ENCODE measurements at places on chromosomes 1 and 21.

DNA sequence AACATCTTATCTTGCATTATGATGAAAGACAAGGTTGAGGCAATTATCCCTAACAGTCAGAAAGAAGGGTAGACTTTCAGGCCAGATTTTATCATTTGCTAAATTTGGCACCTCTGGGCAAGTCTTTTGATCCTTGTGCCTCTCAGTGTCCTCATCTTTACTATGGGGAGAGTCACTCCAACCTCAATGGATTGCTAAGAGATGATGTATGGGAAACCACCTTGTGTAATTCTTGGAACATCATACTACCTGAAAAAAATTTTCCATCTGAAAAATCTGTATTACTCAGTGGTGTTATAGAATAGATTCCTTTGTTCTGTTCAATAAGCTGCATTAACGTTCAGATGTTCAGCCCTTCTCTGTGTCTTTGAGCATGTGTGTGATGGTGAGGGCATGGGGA is 230.7 kb downstream of the TGFB2 start:
- no peak for DNase-seq

GRCh38 chr1:222006715-222007114 is 264.8 kb upstream of the DUSP10 start:
- DNase-seq: no peak

DNA sequence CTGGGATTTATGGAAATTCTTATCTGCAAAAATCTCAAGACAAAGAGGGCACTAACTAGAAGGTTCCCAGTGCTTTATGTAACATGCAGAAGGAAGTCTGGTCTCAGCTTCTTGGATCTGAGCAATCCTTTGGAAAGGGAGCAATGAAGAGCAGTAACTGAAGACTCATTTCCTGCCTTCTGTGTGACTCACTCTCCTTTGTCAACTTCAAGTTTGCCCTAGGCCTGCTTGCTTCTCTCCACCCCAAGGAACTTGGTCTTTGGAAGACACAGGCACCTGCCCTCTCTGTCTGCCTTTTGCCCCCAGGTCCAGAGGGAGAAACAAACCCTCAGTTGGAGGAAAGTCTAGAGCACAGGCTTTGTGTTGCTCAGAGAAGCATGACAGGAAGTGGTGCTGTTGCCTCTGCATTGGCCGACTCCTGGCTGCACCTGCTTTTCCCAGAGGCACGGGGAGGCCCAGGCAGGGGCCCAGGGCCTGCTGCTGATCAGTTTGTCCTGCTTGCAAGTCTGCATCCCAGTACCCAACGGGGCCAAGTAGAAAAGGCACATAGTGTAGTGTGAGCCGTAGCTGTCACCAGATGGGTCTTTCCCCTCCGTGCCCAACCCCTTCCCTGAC is 137.2 kb downstream of the DHRS3 start:
- DNase-seq: no peak

DNA sequence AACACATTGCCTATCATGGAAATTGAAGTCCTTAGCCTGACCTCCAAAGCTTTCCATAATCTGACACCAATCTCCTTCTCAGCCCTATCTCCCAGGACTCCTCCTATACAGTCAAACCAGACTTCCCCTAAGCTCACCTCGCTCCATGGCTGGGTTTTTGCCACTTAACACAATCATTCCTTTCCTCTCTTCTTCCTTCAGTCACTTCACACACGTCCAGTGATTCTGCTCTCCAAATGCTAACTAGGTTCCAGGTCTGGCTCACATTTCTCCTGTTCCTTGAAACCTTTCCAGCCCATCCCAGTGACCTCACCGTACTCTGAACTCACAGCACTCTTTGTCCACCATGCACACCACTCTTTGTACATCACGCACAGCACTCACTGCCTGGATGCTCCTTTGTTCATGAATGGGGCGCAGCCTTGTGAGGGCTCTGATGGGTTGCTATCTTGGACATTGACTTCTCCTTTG is 98.4 kb downstream of the GLUL start:
- DNase-seq: no peak

DNA sequence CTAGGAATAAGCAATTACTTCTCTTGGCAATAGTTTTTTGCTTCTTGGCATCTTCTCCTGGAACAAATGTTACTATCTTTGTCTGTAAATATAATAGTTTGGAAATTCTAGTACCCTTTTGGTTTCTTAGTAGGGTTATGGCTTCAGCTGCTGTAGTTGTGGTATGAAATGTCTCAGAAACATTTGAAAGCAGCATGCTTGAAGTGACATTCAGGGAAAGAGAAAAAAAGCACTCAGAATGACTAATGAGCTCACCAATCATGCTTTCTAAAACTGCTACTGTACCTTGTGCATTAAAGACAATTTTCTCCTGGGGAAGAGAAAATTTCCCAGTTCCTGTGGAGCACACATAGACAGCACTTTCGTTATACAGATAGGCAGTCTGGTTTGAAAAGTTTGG is 21.0 kb downstream of the NUP133 start:
- DNase-seq: no peak

GRCh38 chr1:1004780-1005697 is 5.1 kb upstream of the HES4 start:
- no peak for DNase-seq

GRCh38 chr1:241888232-241888631 is 40.2 kb downstream of the EXO1 start:
- no peak for DNase-seq

DNA sequence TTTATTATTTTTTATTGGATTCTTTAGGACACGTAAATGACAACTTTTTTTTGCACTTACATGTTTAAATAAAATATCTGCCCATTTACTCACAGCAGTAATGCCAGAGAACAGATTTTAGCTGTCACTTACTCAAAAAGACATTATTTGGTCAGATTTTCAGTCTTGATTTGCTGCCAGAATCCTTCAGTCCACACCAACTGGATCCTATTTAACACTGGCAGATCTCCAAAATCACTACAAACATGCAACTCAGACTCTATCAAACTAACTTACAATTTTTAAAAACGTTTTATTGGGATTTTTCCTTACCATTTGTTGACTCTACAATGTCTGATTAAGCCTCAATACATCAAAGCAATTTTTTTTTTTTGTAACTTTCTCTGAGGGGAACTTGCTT is 11.1 kb downstream of the ATP6V1G3 start:
- no peak for DNase-seq

- no peak for DNase-seq
Observed at GRCh38 chr1:27253596-27253995, 19.2 kb downstream of the WDTC1 start.

GRCh38 chr21:27017246-27017645 is 50.4 kb upstream of the ADAMTS5 start:
- no peak for DNase-seq

- no peak for DNase-seq
Observed at GRCh38 chr1:7683521-7683920, 87.6 kb upstream of the VAMP3 start.

DNA sequence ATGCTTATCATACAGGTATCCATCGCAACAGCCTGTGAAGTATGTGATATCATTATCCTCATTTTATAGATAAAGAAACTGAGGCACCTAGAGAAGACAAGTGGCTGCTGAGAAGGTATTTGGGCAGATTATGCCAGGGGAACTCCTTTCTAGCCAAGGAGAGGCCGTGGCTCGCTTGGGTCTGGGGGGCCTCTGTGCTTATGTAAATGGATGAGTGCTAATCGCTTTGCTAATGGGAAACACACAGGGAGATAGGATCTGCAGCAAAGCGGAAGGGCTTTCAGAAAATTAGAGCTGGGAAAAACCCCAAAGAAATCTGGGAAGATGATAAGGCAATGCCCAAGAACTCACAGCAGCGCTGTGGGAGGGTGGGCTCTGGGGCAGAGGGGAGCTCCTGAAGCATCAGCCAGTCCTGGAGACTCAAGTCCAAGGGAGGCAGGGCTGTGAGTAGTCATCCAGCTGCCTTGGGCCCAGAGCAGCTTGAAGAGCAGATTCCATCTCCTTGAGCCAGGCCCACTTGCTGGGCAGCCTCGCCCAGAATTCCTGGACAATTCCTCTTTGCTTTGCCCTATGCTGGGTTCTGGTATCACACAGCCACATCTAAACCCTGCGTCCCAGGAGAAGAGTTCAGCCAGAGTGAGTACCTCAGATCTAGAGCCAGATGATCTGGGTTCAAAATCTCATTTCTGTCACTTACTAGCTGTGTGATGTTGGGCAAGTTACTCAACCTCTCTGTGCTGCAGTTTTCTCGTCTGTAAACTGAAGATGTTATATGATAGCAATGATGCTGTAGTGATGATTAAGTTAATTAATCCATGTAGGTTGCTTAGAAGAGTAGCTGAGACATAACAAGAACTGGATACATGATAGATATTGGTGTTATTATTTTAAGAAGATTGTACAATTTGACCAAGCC is 36.7 kb downstream of the FOXD2 start:
- DNase-seq: no peak

DNA sequence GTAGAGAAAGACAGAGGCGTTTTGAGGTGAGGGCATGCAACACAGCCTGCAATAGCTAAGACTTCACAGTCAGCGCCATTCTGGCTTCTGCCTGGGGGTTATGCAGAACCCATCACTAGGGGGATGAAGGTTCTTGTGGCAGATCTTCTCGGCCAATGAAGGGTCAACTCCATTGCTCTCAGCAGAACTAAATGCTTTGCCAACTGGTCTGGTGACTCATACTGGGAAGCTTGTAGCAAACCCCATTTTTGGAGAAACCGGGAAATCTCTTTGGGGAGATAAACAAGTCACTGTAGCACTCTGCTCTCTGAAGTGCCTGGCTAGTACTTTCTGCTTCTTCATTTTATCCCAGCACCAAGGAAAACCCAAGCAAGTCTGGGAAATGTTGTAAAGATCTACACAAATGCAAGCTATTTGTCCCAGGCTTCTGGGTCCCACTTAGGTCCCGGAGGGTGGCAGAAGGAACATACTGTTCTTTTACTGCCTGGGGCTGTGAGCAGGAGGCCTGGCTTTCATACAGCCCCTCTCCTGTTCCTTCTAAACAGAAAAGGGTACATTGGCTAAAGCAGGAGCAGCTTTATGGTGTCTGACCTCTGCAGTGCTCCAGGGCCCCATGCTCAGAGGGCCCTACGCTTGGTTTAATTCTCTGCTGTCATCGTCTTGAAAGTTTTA is 28.8 kb downstream of the SHISA4 start:
- no peak for DNase-seq

- DNase-seq: no peak
Observed at GRCh38 chr21:33135925-33136324, 66.0 kb downstream of the OLIG1 start.

- DNase-seq: no peak
Observed at GRCh38 chr1:154886281-154887015, 16.4 kb upstream of the KCNN3 start.

DNA sequence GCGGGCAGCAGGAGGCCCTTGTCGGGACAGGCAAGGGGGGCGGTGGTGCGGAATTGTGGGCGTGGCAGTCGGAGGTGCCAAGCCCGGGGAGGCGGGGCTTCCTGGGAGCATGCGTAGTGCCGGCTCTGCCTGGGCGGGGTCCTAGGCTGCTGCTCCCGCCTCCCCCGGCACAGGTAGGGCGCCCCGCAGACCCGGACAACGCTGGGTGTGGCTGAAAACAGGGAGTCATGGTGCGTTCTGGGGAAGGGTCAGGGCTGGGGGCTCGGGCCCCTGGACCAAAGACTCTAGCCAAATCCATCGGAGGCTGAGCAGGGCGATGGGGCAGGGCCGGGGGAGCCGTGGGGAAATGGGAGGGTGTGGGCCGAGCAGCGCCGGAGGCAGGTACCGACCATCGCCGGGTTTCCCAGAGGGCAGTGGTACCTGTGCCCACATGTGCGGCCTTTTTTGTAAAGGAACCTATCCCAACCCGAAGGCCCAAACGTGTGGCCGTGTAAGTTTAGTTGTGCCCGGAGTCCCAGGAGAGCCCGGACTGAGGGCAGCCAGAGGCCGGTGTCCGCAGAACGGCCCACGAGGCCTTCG is 231.9 kb downstream of the SDCCAG8 start:
- no peak for DNase-seq

DNA sequence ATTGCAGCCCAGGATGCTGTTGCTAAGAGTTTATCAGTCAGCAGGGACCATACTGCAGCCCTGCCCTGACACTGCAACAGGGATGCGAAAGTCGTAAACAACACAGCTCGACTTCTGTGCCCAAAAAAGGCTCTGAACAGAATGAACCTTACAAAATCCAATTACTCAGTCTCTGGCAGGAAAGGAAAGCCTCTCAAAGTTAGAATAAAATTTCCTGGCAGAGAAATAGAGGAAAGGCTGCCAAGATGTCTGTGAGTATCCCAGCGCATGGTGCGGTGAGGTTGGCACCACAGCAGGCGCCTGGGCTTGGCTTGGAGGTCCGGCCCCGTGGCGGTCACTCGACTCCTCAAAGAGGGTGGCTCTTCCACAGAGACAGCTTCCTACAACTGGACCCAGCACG is 185.8 kb downstream of the PCP4 start:
- no peak for DNase-seq

GRCh38 chr1:113223546-113223945 is 150.5 kb downstream of the LRIG2 start:
- no peak for DNase-seq

DNA sequence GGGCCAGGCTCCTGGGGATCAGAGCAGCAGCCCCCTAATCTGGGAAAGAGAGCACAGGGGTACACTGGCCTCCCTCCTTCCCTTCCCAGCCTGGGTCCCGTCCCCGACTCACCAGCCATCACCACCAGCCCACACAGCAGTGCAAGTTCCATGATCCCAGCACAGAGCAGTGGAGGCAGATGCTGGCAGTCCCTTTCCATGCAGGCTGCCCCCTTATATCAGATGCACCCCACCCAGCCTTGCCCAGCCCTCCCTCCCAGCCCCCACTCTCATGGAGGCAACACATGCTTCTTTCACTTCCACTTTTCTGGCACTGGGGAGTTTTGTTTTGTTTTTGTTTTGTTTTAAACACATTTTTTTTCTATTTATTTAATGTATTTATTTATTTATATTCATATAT is at the start of gene PLA2G2D:
Gene PLA2G2D, minus strand, starts transcription at position 190 of the 400 bp plus-strand sequence. Its CDS starts 38 bp downstream, at position 152.
- DNase-seq: no peak

DNA sequence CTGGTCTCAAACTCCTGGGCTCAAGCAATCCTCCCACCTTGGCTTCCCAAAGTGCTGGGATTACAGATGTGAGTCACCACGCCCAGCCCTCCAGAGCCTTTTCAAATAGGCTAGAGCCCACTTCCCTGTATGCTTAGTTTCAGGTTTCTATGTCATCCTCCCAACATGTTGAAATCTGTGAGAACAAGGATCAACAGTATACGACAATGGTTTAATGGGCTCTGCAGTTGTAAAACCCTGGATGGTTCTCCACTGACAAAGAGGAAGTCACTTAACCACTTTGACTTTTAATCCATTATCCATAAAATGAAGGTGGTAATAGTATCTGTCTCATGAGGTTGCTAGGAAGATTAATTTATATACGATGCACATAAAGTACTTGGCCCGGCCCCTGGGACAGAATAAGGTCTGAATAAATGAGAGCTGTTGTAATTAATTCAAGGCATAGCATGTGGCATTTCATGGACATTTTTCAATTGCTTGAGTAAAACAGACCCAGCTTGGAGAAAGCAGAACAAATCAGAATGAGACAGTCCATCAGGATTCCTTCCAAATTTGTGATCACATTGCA is 113.9 kb upstream of the ZNF648 start:
- no peak for DNase-seq

Data from T-cell (primary cell).